GM19239 (cell line): ENCODE measurements at places on chromosomes 11 and 22.

- no peak for DNase-seq
Observed at GRCh38 chr11:36274414-36274813, 14.8 kb downstream of the COMMD9 start.

GRCh38 chr22:46061501-46062231, 84.7 kb upstream of the WNT7B start:
- DNase-seq = no peak

- peak; percentile 17 for DNase-seq
Observed at GRCh38 chr11:35237860-35238715, 99.1 kb downstream of the CD44 start.

- no peak for DNase-seq
Observed at GRCh38 chr22:36385491-36386350, 2.0 kb downstream of the MYH9 start.

DNA sequence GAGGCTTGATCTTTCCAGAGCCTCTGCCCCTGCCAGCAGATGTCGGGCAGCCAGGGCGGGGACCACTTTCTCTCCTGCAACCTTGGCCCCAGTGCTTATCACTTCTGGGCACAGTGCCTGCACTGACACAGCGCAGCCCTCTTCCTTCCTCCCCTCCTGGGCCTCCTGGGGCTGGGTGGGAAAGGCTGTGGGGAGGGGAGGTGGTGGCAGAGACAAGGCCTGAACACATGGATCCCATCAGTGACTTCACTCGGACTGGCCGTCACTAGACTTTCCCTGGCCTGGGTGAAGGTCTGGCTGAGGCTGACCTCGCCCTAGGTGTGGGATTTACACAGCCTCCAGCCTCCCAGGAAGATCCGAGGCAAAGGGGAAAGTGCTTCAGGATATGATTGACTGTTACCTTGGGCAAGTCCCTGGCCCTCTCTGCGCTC, 68.1 kb downstream of the LRRC32 start:
- DNase-seq = no peak

DNA sequence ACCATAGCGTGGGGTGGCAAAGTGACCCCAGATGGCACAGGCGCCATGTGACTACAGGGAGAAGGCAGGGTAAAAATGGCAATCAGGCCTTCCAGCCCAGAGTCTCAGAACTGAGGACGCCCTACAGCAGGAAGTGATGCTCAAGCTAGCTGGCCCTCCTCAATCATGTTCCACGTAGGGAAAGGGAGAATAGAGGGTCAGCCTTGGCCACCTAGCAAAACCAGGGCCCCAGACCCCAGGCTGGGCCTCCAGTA, 978 bp upstream of the ANKRD13D start:
- DNase-seq = no peak

DNA sequence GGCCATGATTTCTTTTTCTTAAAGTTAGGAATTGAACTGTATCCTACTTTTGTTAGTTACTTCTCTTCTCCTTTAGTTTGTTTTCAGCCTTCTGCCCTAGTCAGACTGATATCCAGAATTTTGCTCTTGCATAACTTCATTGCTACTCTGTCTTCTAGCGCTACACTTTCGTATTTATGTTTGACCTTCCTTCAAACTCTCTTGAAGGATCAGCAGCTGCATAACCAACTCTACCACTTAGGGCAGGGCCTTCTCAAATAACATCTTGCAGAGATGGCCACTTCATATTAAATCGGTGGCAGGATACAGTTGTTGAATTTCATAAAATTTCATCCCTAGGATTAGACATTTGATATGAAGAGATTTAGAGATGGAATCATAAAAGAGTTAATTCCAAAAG, 43.9 kb downstream of the KDM2A start:
- DNase-seq = no peak

GRCh38 chr11:45423475-45424120, 137.5 kb upstream of the SYT13 start:
- DNase-seq = no peak

DNA sequence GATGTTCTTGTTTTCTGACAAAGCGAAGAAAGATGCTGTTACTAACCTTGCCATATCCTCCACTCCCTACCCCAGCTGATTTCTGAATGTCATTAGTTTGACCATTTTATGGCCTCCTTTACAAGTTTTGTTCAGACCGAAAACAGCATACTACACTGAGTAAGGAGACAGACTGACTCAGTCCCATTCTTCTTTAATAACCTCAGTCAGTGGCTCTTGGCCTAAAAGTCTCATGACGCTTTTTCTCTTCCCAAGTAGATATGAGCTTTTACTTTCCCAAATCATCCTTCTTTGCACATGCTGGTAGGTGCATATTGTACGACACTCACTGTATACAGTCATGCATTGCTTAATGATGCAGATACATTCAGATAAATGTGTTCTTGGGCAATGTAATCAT, 8.0 kb upstream of the FIBIN start:
- DNase-seq = no peak

DNA sequence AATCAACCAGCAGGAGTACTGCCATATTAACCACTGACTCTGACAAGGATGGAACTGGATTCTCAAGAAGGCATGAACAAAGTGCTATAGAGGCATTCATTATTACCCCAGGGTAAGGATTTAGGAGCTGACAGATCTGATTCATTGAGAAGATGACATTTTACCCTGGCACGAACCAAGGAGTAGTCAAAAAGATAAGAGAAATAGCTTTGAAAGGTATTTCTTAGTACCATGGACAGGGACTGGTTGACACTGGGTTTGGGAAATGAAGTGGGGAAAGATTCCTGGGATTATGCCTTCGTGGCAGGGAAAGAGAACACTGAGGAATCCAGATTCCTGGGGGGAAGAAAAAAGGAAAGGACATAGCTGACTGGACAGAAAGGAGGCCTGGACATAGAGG, 5.1 kb upstream of the SAAL1 start:
- DNase-seq = no peak

DNA sequence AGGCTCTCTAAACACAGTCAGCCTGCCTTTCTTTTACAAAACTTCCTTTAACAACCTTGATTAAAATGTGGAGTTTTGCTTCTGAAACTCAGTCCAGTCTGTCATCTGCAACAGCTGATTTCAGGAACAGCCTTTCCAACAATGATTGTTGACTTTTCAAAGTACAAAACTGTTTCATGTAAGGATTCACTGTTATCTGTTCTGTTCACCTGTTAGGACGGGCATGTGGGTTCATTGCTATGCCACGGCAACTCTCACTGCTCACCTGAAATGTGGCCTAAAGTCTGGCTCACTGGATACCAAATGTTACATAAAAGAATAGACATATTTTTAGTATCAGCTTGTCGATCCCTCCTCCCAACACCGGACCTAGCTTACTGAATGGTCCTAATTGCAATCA, 242.8 kb downstream of the LUZP2 start:
- DNase-seq = no peak

- DNase-seq = no peak
Observed at GRCh38 chr11:117180661-117181585, 2.4 kb downstream of the SIDT2 start.

DNA sequence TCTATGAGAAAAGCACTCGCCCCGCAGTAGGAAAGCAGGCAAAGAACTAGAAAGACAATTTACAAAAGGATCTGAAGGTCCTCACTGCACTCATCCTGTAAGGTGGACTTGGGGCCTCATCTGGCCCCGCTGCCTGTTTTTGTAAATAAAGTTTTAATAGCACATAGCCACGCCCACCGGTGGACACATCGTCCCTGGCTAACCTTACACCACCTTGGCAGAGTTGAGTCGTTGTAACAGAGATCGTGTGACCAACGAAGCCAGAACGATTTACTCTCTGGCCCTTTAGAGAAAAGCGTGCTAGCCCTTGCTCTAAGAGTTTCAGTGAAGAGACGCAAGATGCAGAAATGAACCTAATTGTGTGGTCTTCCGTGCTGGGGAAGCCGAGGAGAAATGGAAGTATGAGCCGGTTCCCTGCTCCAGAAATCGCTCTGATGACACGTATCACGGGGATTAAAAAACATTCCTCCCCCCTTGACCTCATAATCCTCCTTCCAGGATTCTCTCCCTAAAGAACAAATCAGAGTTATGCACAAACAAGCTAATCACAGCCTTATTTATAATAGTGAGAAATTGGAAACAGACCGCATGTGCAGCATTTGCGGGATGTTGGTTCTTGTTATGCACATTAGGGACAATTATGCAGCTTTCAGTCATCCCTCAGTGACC, 80.1 kb downstream of the CDKN1C start:
- no peak for DNase-seq

DNA sequence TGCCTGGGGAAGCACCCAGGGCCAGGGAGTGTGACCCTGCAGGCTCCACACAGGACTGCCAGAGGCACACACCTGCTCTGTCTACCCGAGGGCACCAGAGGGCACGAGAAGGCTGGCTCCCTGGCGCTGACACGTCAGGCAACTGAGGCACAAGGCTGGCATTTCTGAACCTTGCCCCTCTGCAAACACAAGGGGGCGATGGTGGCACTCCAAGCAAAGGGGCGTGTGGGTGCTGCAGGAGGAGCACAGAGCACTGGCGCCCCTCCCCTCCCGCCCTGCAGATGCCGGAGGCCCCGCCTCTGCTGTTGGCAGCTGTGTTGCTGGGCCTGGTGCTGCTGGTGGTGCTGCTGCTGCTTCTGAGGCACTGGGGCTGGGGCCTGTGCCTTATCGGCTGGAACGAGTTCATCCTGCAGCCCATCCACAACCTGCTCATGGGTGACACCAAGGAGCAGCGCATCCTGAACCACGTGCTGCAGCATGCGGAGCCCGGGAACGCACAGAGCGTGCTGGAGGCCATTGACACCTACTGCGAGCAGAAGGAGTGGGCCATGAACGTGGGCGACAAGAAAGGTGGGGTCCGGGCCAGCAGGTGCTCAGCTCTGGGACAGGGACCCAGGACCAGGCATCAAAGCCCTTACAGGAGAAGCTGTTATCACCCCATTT, 20.8 kb upstream of the TXNRD2 start:
- DNase-seq = peak; percentile 70
